Activated gamma-delta T cell treated with anti-CD3 and anti-CD28 coated beads, Interleukin-2, amount 50 U/mL, for 16 hours (primary cell): ENCODE measurements at places on chromosomes 7 and 10.

DNA sequence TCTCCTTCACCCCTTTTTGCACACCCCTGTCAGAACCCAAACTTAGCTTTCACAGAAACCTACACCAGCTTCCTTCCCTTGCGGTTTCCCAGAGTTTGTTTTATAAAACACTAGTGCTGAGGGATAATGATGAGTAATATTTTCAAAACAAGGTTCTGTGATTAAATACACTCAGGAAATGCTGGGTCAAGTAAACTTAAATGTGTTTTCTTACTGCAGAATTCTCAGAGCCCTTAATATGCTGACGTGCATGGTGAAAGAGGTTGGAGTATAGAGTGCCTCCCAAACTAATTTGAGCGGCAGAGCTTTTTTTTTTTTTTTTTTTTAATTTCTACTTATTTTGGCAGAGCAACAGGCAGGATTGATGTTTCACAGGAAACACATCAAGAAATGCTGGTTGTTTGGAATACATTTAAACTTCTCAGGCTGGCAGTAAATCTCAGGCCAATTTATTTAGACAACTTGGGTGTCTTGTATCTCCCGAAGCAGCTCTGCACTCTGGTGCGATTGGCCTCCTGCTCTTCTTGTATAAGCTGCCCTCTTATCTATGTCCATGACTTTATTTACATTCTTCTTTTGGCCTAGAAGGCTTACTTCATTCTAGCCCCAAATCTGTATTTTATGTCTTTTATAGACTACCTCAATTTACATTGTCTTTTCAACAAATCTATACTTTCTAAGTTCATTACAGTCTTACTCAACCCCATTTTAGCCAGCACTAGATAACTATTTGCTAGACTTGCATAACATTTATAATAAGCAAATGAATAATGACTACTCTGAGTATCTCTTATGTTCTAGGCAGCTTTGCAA is 165.4 kb downstream of the BMPER start:
- no peak for DNase-seq

- DNase-seq: no peak
Observed at GRCh38 chr10:116833986-116834985, 15.0 kb upstream of the ENO4 start.

DNA sequence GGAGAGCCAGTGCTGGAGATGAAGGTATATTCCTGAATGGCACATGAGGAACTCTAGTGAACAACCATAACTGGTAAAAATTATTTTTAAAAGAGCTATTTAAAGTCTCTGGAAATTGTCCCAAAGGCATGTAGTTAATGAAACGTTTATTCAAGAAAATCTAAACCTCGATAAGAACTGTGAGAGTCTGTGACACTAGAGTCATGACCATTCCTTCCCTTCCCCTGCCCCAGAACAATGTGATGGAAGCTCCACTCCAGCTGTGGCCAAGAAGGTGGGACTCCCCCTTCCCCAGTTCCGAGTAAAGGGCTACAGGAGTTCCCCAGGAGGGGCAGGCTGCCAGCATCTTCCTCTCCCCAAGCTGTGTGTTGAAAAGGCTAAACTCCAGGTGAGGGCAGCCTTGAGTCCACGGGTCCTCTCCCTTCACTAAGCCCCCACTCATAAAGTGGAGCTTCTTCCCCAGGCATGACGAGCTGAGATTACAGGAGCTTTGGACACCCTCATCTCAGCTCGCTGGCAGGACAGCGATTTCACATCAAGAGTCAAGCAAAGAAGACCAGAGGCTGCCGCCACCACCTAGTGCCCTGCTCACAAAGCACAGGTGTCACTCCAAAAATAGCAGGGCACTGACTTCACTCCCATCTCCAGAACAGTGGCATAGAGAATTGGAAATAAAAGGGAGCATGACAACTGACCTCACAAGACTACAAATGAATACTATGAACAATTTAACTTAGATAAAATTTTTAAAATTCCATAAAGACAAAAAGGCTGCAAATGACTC is 68.5 kb downstream of the NHLRC2 start:
- DNase-seq: no peak

DNA sequence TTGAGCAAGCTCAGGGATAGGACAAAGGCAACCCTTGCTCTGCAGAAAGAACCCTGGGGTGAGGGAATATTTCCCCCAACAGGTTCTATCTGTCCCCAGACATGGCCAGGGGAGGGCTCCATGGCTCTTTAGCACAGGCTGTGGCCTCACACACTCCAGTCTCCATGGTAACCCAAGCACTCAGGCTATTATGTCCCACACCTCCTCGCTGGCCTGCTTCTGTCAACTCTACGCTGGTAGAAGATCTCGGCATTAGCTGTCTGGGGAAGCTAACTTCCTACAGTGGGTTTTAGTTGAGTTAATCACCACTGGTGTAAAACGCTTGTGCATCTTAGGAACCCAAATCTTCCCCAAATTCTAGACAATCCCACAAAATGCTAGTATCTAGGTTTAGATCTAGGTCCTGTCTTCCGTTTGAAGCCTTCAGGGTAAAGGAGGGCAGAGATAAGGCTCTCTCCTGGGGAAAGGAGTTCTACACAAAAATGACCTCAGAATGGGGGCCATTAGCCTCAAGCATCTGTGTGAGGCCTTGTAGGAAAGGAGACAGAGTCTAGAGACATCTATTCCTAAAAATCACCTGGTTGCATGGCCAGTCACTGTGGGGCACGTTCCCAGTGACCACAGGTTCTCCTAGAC is 36.7 kb upstream of the SLIT1 start:
- no peak for DNase-seq

DNA sequence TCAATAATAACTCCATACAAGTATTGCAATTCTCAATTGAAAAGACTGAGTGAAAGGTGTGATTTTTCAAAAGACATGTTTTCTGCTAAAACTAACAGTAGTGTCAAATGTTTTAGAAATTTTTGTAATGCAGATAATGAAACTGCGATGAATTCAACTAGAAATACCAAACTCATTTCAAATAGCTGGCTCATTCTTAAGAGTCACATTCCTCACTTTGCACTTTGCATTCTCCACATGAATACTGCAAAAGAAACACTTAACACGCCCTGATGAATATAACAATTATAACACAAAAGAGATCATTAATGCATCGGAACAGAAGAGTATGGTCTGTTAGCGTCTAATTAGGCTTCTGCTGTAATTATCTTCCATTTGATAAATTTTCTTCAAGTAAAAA is 15.5 kb upstream of the TSPAN12 start:
- no peak for DNase-seq

GRCh38 chr10:46552526-46553237 is 3.8 kb downstream of the GPRIN2 start:
- no peak for DNase-seq

DNA sequence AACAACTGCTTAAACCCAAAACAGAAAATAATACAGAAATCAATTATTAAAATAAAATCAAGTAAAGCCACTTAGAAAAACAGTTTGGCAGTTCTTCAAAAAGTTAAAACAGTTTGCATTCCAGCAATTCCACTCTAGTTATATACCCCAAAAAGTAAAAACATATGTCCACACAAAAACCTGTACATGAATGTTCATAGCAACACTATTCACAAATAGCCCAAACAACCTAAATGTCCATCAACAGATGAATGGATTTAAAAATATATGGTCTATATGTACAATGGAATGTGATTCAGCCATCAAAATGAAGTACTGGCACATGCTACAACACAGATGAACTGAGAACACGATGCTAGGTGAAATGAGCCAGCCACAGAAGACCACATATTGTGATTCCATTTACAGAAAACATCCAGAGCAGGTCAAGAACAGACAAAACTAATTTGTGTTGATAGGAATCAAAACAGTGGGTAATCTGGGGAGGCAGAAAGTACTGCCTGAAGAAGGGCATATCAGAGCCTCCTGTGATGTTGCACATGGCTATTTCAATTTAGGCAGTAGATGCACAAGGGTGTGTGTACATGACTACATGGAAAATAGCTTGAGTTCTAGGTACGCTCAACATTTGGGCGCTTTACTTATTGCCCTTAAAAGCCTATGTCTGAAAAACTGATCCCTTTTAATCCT is 66.3 kb downstream of the CYTH3 start:
- DNase-seq: no peak

- no peak for DNase-seq
Observed at GRCh38 chr10:89147256-89147655, 59.9 kb downstream of the CH25H start.

GRCh38 chr10:52064084-52064845 is 249.8 kb upstream of the DKK1 start:
- DNase-seq: no peak

DNA sequence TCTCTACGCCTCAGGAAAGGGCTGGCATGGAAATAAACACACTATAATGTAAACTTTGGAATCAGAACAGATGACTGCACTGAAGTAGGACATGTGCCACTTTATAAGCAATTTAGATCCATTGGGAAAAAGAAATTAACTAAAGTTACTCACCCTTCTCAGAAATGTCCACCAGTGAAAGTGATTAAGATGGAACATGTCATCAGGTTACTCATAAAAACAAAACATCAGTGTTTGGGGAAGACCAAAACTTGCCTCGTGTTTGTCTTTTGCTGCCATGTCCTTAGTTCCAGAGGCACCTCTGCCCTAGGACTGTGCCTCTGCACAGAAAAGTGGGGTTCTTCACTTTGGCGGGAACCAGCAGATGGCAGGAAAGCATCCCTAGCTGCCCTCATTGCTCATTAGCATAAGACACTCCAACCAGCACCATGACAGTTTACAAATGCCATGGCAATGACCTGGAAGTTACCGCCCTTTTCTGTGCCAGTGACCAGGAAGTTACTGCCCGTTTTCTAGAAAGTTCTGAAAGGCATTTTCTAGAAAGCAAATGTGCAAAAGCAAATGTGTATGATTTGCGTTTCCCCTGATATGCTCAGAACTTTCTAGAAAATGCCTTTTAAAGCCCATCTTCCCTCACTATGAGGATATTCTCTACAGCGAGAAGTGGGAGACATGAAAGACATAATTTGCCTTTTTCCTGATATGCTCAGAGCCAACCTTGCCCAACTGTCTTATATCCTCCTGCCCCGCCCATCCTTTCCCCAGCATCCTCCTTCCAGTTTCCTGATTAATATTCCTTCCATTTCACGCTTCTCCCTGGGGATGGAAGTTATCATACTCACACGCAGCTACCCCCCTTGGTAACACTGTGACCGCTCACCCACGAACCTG is 258.2 kb downstream of the USP6NL start:
- DNase-seq: no peak

GRCh38 chr7:117402109-117402508 is 25.2 kb downstream of the ASZ1 start:
- DNase-seq: no peak

- DNase-seq: no peak
Observed at GRCh38 chr7:17365775-17366174, 67.3 kb downstream of the AHR start.

DNA sequence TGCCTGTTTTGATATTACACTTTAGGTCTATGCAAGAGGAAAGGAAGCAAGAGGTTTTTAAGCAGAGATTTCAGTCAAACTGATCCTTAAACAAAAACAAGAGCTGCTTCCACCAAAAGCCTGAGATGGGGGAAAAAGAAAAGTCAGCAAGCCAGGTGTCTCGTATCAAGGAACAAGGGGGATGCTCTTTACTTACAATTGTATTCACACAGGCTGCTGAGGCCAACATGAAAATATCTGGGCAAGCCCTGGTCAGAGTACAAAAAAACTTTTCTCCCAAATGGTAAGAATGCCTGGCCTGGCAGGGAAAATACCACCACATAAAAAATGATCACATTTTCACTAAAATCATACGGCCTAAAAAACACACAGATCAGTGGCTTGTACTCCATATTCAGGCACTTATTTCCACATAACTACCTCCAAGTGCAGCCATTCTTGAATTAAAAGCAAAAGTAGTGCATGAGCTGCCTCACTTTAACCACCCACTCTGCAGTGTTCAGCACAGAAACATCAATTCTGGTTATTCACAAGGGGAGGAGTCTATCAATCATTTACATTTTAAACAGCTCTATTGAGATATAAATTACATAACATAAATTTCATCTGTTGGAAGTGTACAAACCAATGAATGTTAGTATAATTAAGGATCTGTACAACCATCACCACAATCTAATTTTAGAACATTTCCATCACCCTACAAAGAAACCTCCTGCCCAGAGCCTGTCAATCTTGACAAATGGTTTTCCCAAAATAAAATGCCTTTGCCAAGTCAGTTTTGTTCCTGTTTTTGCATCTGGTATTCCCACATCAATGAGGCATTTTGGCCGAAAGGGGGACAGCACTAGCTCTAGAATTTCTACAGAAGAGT is 70.2 kb downstream of the GRB10 start:
- no peak for DNase-seq

DNA sequence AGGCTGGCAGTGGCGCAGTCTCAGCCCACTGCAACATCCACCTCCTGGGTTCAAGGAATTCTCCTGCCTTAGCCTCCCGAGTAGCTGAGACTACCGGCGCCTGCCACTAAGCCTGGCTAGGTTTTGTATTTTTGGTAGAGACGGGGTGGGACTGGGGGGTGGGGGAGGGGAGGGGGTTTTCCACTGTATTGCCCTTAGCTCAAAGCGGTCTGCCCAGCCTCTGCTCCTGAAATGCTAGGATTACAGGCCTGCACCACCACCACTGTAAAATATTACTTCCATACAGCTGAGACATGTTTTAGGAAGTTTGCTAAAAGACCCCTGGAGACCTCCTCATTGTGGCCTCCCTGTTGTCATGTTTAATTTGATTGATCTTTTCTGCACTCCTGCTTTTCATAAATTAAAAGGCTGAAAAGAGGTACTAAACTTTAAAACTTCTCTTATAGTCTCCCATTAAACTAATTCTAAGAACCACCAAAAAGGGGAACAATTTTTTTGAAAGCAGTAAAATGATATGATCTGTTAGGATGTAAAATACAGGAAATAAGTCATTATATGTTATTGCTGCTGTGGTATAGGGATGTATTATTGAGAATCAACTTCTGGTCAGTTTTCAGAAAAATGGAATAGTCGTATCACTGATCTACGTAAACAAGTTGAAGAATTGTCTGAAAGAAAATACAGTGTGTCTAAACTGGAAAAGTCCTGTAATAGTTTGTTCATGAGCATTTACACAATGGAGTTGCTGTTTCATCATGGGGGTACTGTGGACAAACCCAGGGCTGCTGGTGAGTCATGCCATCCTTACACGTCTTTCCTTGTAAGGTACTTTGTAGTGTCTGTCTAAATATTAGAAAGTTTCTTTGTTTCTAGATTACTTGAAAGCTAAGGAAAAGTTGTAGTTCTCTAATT is 72.9 kb upstream of the TMEM248 start:
- DNase-seq: no peak
